ENCODE measurements at places on chromosomes 4 and X.

- no peak for DNase-seq
Observed at GRCh38 chr4:78722878-78723277, 53.3 kb upstream of the BMP2K start.

GRCh38 chr4:8210010-8210409 lies 10.9 kb downstream of the SH3TC1 start:
- no peak for DNase-seq

GRCh38 chr4:103075435-103075893 lies 1.1 kb downstream of the SLC9B2 start:
- no peak for DNase-seq

DNA sequence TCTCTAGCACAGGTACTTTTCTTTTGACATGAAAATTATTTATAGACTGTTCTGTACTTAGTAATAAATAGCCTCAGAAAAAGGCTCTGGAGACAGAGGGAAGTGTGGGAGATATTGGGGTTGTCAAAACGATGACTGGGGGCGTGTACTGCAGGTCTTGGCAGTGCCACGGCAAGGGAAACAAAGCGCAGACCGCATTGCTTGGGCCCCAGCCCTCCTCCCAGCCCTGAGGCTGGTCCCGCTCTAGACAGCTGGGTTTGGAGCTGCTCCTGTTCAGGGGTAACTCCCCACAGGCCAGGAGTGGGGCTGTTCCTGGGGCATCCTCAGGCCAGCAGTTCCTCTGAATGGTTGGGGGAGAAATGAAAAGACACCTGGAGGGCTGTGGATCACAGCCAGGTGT lies 131.7 kb downstream of the RASL11B start:
- no peak for DNase-seq

DNA sequence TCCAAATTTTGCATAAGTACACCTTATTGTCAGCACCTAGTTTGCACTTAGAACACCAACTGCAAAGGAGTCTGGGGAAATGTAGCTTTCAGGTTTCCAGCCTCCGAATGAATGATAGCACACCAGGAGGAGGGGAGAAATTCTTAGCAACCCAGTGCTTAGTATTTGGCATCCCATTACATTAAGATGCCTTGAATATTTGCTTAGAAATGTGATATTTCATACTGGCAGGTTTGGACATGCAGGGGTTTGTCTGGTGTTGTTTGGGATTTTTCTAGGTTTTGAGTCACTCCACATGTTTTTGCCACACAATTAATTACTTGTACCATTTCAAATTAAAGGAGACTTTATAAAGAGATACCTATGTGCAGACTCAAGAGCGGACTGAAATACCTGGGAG lies 60.3 kb upstream of the CAMK2D start:
- no peak for DNase-seq

- no peak for DNase-seq
Observed at GRCh38 chr4:109432203-109432602, 1.4 kb upstream of the SEC24B start.

- DNase-seq, result no peak
Observed at GRCh38 chr4:14289708-14290107, 662.2 kb upstream of the BOD1L1 start.

DNA sequence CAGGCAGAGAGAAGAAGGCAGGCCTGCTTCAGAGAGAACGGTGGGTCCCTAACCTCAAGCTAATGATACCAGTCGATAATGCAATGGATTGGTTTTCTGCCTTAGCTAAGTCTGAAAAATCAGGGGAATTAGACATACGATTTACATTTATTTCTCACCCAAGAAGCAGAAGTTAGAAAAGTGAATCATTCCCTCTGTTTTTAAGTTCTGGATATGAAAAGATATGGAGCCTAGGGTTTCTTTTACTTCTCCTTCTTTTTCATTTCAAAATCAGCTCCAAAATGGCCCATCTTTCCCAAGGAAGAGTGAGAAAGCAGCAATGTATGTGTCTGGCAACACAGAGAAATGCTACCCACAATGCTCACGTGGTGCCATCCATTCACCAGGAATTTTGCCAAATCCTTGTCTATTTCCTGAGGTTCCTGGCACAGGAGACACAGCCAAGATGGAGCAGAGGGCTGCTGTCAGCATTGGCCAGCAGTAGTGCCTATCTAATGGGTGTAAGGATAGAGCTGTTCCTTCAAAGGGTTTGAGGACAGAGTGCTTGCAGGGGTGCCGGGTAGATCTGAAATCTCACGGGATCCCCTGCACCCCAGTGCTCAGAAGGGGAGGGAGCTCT lies 231.5 kb downstream of the MAML3 start:
- no peak for DNase-seq

GRCh38 chr4:48766131-48766792 lies 13.8 kb downstream of the FRYL start:
- no peak for DNase-seq

GRCh38 chrX:143306991-143307937 lies 210.0 kb downstream of the SPANXN3 start:
- DNase-seq, result peak; percentile 32

DNA sequence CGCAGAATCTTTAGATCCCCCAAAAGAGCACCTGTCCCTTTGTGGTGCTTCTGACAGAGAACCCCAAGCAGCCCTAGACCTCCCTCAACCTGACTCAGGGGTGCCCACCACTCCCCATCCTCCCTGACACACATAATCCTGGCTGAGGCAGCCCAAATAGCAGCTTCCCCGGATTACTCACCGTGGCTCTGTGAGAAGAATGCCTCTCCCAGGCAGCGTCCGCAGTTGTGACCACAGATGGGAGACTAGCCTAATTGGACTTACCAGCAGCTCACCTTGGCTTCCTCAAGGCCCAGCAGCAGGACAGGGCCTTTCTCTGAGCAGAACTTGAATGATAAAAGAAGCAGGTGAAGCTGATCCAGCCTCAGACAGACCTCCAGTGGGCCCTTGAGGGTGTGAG lies 10.3 kb upstream of the ODAPH start:
- DNase-seq, result no peak

- peak; percentile 28 for DNase-seq
Observed at GRCh38 chr4:76688619-76689144, 209.3 kb downstream of the SOWAHB start.

- DNase-seq, result no peak
Observed at GRCh38 chrX:153603131-153603656, 4.3 kb upstream of the CCNQ start.

DNA sequence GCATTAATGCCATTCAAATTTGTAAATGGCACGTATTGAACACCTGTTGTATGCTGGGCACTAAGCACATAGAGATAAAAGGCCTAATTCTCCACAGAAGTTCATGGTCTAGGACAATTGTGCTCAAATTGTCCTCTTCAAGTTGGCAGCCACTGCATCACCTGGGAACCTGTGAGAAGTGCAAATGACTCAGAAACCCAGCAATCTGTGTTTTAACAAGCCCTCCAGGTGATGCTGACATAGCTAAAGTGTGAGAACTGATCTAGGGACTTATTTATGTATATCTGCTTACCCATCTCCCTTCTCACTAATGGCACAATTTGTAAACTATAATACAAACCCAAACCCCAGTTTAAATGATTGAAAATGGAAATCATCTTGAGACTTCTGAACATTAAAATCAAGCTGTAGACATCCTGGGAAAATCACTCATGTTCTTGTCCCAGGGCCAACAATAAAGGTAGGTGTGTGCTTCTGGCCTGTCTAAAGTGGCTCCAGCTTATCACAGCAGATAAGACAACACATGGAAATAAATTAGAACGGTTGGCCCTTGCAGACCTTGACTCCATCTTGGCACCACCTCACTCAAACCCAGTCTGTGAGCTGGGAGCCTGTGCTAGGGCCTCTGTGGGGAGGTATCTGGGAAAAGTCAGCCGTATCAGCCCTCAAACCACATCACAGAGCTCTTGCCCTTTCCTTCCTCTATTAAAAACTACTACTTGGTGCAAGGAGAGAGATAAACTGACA lies 46.8 kb downstream of the UCHL1 start:
- no peak for DNase-seq

DNA sequence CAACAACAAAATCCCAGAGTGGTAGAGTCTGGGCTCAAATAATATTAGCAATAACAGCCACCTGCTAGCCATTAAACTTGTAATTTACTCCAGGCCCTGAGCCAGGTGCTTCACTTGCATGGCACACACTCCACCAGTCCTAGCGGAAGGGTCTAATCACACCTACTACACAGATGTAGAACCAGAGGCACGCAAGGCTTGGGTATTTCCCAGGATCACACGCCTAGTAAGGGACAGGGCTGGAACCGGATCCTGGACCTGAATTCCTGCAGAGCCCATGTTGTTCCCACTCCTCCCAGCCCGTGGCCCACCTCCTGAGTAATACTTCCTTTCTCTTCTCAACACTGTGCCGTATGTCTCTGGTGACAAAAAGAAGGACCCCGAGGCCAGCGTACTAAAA lies 5.7 kb downstream of the MAGEA1 start:
- DNase-seq, result no peak

GRCh38 chr4:122045533-122045932 lies 93.7 kb upstream of the TRPC3 start:
- peak; percentile 67 for DNase-seq

DNA sequence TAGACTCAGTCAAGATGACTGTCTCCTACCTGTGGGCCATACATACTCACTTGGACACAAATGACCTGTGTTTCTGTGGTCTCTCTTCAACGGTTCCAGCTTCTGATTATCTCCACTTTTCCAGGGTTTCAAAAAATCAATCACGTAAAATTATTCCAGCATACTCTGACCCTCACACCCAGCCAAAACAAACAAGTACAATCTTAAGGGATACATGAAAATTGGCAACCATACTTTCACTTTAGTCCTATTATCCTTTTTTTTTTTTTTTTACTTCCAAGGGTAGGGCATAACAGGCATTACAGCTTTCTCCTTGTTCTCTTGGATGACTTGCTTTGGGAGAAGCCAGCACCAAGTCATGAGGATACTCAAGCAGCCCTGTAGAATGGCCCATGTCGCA lies 225.8 kb upstream of the GALNT7 start:
- no peak for DNase-seq

- no peak for DNase-seq
Observed at GRCh38 chrX:85017721-85018120, 14.0 kb downstream of the APOOL start.

- DNase-seq, result no peak
Observed at GRCh38 chr4:11438647-11439046, 10.0 kb upstream of the HS3ST1 start.

- no peak for DNase-seq
Observed at GRCh38 chrX:154412468-154412867, 1.1 kb downstream of the TAFAZZIN start.

DNA sequence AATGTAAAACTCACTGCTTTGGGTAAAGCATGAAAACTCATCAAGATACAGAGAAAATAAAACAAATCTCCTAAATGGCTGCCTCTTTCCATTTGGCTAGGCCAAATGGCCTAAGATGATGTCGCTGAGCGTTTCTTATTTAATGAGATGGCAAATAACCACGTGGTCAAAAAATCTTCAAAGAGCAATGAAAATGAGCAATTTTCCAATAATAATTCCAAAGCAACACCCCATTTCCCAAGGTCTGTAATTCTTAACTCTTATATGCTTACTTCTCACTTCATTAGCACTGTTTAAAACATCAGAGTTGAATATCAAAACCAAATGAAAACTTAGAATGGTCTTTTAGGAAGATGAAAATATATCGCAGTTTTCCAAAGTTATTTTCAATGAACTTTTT lies 222.3 kb upstream of the MID1 start:
- DNase-seq, result no peak

GRCh38 chrX:67570839-67571238 lies 27.0 kb downstream of the AR start:
- no peak for DNase-seq

DNA sequence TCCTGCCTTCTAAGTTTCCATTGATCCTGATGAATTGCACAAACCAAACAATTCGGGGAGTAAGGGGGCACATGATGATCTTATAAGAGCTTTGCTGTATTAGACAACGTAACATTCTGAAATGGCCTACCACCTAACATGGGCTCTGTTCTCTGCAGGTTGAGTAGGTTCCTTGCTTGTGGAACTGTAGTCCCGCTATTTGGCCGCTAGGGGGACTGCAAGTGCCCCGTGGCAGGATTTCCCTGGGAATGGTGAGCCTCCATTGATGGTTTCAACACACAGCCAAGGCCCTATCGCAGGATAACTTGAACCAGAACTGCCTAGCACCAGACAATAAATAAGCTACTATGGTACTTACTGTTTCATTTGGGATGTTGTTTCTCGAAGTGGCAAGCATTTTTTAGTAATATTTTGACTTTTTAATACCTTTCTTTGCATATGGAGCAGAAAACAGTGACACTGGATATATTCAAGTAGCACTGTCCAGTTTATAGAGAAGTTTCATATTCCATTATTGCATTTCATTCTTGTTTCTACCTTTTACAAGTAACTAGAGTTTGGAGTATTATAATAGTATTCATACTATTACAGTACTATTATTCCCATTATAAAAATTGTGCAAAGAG lies 11.9 kb downstream of the AR start:
- no peak for DNase-seq

DNA sequence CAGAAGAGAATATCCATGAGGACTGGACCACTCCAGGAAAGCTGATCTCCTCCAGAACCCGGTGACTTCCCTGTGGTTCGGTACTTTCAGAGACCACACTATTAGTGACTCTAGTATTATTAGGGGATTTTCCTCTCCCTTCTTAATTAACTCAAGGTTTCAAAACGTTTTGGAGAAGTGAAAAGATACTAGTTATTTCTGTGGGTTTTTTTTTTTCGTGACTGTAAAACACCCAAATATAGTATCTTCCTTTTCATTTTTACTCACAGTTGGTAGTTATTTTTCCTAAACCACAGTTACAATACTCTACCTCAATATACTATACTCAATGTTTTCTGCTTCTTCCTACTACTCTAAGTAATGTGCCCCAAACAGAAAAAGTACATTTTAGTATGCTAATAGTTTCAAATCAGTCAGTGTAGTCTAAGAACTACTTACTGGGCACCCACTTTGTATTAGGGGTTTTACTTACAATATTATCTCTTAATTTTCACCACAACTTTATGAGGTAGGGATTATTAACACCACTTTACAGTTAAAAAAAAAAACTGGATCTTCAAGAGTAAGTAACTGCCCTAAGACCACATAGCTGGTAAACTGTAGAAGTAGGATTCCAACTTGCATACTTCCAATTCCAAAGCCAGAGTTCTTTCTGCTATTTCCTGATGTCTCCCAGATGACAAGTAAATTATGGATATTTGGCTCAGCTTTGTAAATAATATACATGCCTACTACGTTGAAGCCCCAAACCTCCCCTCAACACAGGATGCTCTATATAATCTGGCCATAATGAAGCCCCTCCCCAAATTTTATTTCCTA lies 45.0 kb downstream of the SLC9A7 start:
- DNase-seq, result no peak

DNA sequence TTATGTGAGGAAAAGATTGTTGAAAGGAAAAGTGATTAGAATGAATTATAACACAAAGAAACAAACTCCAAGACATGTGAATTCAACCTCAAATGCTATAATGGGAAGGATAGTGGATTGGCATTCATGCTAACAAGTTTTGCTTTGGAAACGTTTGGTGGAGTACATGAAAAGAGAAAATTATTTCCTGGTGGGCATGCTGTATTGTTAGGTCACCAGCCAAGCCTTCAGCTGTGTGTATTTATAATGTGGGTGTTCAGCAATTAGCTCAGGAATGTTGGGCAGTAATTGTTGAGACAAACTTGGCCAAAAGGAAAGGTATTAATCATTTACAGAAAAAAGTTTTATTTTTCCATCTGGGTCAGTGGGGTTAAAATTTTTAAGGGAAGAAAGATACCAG lies 198.9 kb upstream of the ARSJ start:
- DNase-seq, result no peak

- no peak for DNase-seq
Observed at GRCh38 chr4:139902321-139903320, 237.0 kb downstream of the MGST2 start.

GRCh38 chr4:52358883-52359321 lies 300.2 kb downstream of the USP46 start:
- no peak for DNase-seq

Measured in NCI-H748 treated with DMSO at 0.1 percent for 48 hours (cell line).